ENCODE measurements at places on chromosomes 2 and 18.

- DNase-seq = no peak
Measured at GRCh38 chr2:217195016-217195415, 335.2 kb upstream of the TNP1 start.

GRCh38 chr2:47064106-47064505, 91.0 kb downstream of the STPG4 start:
- no peak for DNase-seq

DNA sequence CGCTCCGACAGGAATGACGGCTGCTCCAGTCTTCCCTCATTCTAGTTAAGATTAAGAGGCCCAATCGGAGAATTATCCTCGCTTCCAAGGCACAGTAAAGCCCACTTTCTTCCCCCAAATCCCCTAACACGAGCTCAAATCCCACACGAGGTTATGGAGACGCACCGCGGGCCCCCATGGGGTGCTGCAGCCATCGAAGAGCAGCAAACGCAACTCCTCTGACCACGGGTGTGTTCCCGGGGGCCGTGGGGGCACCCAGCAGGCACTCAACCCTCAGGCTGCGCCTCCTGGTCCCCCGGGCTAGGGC, 446 bp downstream of the COPS9 start:
- DNase-seq = no peak

- DNase-seq = no peak
Measured at GRCh38 chr2:72630767-72631166, 195.1 kb downstream of the EXOC6B start.

- no peak for DNase-seq
Measured at GRCh38 chr2:181947273-181947672, 38.4 kb upstream of the PPP1R1C start.

DNA sequence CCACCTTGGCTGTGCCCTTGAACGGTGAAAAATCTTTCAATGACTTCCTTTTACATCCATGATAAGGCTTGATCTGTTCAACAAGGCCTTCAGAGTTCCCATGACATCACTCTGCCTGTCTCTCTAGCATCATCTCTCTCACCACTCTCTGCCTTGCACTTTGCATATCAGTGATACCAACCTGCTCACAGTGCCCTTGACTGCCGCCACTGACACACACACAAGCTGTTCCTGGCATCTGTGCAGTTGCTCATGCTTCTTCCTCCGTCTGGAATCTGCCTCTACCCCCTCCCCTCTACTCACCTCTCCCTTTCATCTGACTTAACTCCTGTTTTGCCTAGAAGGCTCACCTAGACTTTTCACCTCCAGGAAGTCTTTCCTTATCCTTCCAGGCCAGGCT, 79.1 kb upstream of the SEC11C start:
- no peak for DNase-seq

GRCh38 chr2:233267516-233268245, 16.2 kb downstream of the ATG16L1 start:
- DNase-seq = no peak

DNA sequence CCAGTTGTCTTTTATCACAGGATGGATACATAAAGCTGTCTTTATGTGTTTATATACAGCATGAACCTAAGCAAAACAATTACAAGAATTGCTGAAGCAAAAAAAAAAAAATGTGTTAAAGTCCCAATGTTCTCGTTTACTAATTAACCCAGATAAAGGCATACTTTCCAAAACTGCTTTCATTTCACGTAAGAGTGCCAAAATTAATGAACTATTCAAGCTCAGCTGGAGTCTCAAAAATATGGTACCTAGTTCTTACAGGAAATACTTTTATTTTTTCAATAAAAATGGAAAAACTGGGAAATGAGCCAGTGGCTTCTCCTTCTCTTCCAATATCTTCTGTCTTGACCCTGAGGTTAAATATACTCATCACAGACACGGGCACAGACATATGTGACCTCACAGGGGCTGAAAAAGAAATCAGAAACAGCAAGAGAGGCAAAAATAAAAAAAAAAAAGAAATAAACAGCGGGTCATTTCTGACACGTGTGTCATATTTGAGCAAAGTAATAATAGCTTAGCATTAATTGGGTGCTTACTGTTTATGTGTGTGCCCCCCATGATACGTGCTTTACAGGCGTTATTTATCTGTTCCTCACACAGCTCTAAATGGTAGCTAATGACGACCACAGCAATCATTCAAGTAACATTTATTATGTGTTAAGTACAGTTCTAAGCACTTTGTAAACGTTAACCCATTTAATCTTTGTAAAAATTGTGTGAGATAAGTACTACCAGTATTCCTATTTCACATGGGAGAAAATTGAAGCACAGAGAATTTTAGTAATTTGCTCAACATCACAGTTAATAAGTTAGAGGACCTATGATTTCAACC, 158.0 kb upstream of the MMADHC start:
- DNase-seq = no peak
